ENCODE measurements at places on chromosomes 4 and X. TPM values are rescaled to one million over a fixed set of nuclear protein-coding genes. Genes with fewer than 3 reads are reported as not detected.

Gene CPE
- total RNA-seq: 374 TPM

Gene ELMOD2
- total RNA-seq: 94.8 TPM

Gene PDE6B
- total RNA-seq: 141 TPM

Gene LIMCH1
- total RNA-seq: 125 TPM

Gene TBC1D14
- 75.7 TPM for total RNA-seq

Gene CD38
- total RNA-seq: 2.5 TPM

Gene FGD1
- 15.0 TPM for total RNA-seq

Gene MAGED4
- 77.3 TPM for total RNA-seq

Gene REELD1
- not detected for total RNA-seq

Gene CENPU
- 18.6 TPM for total RNA-seq

Gene SH2D1A
- not detected for total RNA-seq

Gene RAB41
- total RNA-seq: not detected

Gene ADH6
- not detected for total RNA-seq

Gene TMPRSS11E
- total RNA-seq: not detected

Gene NXF2B
- 0.44 TPM for total RNA-seq

Gene NDUFB11
- 35.3 TPM for total RNA-seq

Gene DCTD
- 58.4 TPM for total RNA-seq

Gene BEX3
- 190 TPM for total RNA-seq

Gene GAGE1
- total RNA-seq: not detected

Gene ESX1
- not detected for total RNA-seq

Gene PDLIM5
- total RNA-seq: 170 TPM

Gene WNK3
- total RNA-seq: 22.2 TPM

Data from camera-type eye (tissue), 1 donor.